ENCODE measurements at places on chromosomes 1 and 21.

GRCh38 chr21:27776925-27777553 lies 810.2 kb upstream of the ADAMTS5 start:
- DNase-seq = no peak

- no peak for DNase-seq
Observed at GRCh38 chr1:17562375-17562774, 22.9 kb downstream of the ARHGEF10L start.

- no peak for DNase-seq
Observed at GRCh38 chr1:59004755-59005154, 220.9 kb upstream of the JUN start.

DNA sequence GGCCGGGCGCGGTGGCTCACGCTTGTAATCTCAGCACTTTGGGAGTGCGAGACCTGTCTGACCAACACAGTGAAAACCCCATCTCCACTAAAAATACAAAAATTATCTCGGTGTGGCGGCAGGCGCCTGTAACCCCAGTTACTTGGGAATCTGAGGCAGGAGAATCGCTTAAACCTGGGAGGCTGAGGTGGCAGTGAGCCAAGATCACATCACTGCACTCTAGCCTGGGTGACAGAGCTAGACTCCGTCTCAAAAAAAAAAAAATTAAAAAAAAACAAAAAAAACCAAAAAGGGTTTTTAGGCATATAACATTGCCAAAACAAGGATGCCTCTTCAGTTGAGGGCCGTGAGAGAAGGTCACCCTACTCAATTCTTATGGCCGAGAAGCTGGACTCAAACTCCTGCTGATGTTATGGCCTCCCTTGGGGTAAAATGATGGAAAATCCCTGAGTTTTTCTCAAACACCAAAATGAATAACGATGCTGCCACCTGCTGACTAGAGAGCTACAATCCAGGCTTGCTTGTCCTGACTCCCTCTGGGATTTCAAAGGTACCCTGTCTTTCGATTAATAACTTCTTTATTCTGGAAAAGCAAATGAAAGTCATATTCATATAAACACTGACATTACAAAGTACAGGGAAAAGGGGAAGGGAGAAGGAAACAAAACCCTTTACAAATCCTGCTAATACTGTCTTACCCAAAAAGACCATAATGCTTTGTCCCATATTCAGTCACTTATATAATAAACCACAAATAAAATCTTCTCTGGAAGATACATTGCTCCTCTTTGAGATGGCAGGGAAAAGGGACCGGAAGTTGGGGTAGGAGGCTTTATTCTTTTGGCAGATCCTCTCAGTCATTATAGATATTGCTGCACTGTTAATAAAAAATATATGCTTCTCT lies 10.7 kb downstream of the RAB42 start:
- DNase-seq = no peak

DNA sequence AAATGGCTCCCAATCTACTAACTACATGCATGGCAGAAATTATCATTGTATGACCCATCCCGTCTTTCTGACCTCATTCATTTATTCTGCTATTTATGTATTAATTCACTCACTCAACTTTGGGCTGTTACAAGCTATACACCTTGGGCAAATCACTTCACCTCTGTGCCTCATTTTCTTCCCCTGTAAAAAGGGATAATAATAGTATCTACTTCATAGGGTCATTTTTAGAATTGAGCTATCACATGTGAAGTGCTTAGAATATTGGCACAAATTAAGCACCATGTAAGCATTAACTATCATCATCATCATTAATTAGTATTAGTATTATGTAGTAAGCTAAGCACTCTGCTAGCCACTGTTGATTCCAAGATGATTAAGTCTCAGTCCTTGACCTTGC lies 52.1 kb downstream of the NMNAT2 start:
- DNase-seq = no peak

- peak; percentile 47 for DNase-seq
Observed at GRCh38 chr1:110216844-110217444, 6.8 kb downstream of the KCNC4 start.

DNA sequence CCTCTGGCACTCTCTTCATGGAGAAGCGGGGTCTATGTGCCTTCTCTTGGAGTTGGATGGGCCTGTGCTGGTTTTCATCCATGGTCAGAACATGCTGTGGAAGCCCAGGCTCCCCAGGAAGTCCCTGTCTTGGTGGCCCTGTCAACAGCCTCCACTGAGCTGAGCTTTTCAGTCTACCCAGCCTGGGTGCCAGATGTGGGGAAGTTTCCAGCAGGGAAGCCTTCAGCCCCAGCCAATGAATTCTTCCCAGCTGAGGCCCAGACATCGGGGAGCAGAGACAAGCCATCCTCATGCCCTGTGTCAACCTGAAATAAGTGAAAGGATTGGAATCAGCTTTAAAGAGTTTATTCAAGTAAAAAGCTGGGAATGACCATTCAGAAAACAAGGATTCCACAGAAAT lies 75.1 kb upstream of the PGBD5 start:
- DNase-seq = no peak

- DNase-seq = no peak
Observed at GRCh38 chr1:215825056-215825455, 258.0 kb downstream of the KCTD3 start.

DNA sequence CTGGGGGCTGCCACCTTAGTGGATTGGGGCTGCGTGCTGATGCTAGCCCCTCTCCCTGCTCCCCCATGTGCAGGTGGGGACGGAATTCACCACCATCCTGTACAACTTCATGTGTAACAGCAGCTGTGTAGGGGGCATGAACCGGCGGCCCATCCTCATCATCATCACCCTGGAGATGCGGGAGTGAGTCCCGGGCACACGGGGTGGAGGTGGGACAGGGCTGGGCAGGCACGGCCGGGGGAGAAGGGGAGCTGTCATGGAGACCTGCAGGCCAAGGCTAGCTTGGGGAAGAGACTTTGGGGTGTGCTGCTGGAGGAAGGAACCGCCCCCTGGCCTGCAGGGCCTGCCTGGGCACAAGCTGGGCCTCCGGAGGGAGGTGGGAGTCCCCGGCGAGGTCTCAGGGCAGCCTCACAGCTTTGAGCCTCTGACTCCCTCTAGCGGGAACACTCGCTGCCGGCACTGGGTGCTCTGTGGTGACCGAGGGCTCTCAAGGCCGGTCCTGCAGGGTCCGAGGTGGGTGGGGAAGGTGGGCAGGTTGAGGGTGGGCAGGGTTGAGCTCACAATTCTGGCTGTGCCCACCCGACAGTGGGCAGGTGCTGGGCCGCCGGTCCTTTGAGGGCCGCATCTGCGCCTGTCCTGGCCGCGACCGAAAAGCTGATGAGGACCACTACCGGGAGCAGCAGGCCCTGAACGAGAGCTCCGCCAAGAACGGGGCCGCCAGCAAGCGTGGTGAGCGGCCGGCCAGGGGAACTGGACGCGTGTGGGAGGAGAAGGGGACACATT lies 25.0 kb upstream of the CCDC27 start:
- no peak for DNase-seq

DNA sequence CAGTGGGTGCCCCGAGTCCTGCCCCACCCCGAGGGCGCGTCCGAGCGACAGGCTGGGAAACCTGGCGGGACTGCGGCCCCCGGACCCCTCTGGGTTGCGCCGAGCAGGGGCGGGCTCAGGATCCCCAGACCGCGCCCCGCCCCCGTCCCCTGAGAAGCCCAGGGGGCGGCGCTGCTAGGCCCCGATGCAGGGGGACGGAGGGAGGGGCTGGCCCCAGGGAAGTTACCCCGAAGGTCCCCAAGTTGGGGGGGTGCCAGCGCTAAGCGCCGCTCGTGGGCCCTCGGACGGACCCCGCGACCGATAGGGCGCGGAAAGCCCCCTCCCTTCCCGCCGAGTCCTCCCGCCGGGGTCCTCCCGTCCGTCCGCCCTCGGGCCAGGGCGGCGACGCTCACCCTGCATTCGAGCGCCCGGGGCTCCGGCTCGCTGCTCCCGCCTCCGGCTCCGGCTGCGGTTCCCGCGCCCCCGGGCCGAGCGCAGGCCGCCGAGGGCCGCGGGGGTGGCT lies 414 bp downstream of the GPR153 start:
- DNase-seq = no peak

GRCh38 chr1:61504852-61505390 lies 220.0 kb downstream of the TM2D1 start:
- DNase-seq = no peak

DNA sequence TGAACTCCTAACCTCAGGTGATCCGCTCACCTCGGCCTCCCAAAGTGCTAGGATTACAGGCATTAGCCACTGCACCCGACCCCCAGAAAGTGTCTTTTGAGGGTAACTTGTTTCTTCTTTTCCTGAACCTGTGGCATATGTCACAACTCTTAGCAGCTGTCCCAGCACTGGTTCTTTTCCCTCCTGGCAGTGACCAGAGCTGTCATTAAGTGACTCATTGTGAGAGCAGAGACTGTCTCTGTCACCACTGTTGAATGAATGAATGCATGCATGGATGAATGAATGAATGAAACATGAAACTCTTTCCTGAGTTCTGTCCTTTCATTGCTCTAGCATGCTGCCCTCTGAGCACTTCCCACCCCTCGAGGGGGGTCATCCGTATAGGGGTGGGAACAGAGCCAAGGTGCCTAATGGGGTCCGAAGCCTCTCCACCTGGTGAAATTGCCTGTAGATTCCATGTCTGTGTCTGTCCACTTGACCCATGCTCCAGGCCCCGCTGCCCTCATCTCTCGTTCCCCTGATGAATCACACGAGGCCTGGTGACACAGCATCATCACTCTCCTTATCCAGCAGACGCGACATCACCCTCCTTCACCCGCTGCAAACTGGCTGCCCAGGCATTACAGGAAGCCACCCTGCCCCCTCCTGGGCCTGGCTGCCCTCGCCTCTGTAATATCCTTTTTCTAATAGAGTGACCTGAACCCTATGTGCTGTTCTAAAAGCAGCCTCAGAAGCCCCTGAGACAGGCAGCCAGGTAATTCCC lies 75.0 kb downstream of the IGSF21 start:
- no peak for DNase-seq

GRCh38 chr1:195150768-195151167 lies 1457.5 kb downstream of the KCNT2 start:
- no peak for DNase-seq

- no peak for DNase-seq
Observed at GRCh38 chr1:174975764-174976163, 24.0 kb upstream of the CACYBP start.

DNA sequence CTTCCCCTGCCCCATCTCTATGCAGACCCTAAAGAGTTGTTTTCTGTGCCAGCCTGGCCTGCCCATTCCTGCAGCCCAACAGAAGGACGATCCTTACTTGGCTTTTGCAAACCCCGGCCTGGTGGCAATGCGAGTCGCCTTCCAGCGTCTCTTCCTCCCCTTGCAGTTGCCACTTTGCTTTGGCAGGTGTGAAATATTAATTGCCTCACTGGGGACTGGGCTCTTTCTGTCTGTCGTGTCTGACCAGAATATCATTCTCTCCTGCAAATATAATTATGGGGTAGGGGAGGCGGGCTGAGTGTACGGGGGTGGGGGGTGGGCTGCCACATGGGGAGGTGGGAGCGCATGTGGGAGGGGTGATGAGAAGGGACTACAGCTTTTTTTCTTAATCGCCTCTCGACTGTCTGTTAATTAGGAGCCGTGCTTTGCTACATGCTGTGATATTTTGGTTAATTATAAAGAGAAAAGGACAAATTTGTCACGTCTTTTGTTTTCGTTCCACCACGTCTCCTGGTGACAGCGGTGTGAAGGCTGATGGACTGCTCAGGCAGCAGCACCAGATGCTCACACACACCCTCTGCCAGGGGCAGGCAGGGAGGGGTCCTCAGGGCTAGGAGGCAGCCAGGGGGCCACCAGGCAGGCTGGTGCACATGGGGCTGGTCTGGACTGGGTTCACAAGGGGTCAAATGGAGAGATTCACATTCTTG lies 80.1 kb upstream of the CD34 start:
- no peak for DNase-seq

DNA sequence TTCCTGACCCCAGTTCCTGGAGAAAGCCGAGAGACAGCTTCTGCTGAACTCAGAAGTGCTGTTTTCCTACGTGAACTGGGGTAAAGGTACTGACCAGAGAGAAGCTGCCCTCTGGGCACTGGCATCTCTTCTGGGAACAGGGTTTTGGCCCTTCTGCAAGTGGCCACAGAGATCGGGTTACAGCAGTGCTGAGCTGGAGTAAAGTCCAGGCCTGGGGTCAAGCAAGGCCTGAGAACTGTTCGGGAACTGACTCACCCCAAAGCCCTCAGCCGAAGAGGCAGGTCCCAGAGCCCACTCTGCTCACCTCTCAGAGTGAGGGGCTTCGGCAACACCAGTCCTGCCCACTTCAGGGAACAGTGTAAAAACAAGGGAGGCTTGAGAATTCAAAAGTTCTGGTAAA lies 177.2 kb upstream of the RUNX1 start:
- no peak for DNase-seq

GRCh38 chr1:167197236-167197635 lies 23.4 kb upstream of the POU2F1 start:
- DNase-seq = no peak

DNA sequence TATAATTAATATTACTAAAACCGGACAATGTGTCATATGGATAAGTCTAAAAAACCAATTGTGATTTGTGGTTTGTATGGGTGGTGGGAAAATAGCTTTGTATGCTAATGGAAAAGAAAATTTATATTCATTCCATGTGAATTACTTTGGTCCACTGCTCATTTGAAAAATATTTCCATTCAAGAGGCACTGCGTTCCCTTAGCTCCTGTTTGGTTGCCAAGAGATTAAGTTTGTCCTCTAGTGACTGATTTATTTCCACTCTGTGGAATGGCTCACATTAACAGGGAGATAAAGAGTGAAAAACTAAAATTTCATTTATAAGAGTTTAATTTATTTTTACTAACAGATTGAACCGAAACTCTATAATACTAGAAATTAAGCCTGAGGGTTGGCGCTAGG lies 744.1 kb upstream of the CHRM3 start:
- no peak for DNase-seq

- DNase-seq = no peak
Observed at GRCh38 chr1:231186356-231187115, 24.7 kb downstream of the TRIM67 start.

DNA sequence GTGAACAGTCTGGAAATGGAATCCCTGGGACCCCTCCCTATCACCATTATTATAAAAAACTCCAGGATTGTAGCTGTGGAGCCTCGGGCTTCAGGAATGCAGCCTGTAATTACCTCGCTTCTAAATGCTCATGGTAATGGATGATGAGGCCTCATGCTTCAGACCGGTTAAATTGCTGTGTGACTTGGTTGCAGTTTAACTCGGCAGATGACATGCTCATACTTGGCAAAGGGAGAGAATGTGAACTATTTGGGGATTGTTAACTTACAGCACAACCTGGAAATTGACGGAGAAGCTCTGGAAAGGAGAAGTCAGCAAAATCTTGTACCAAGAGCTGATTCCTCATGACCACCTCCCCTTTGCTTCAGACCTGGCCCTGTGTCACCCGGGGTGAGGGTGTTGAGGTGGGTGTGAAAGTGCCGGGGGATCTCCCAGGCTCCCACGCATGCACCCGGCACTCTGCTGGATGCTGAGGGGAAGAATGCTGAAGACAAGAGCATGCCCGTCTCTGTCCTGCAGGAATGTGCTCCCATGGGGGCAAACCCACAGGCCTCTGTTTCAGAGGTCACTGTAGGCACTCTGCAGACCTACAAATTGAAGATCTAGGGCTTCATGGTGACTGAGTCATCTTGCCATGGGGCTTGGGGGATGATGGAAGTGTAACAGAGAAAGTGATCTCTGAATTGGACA lies 364.8 kb downstream of the RPS6KC1 start:
- no peak for DNase-seq

Data from T-helper 2 cell treated with Interferon-gamma antibody and Interleukin-4, amounts not matched to agents 5 μg/mL and 100 μg/mL, for 36 hours (primary cell).